Temporal lobe (tissue), 4 donors: ENCODE measurements at places on chromosomes 2 and 18. TPM values are rescaled to one million over a fixed set of nuclear protein-coding genes. Genes with fewer than 3 reads are reported as not detected.

Gene ERCC3
- 43.0 TPM for total RNA-seq

Gene HSPE1
- 82.9 TPM for total RNA-seq

Gene RAD51AP2
- total RNA-seq = 0.25 TPM

Gene AMER3
- total RNA-seq = 26.8 TPM

Gene TMEM200C
- total RNA-seq = 20.4 TPM

Gene ASNSD1
- total RNA-seq = 91.0 TPM

Gene MCM6
- 21.4 TPM for total RNA-seq

Gene FBLN7
- 2.5 TPM for total RNA-seq

Gene GORASP2
- 19.4 TPM for total RNA-seq

Gene ALLC
- not detected for total RNA-seq

Gene SPDYA
- total RNA-seq = 1.5 TPM

Gene UGT1A10
- total RNA-seq = not detected

Gene NAT8
- not detected for total RNA-seq

Gene SAG
- not detected for total RNA-seq

Gene IL18R1
- not detected for total RNA-seq
